ENCODE measurements at places on chromosomes 5 and 9. TPM values are rescaled to one million over a fixed set of nuclear protein-coding genes. Genes with fewer than 3 reads are reported as not detected.

DNA sequence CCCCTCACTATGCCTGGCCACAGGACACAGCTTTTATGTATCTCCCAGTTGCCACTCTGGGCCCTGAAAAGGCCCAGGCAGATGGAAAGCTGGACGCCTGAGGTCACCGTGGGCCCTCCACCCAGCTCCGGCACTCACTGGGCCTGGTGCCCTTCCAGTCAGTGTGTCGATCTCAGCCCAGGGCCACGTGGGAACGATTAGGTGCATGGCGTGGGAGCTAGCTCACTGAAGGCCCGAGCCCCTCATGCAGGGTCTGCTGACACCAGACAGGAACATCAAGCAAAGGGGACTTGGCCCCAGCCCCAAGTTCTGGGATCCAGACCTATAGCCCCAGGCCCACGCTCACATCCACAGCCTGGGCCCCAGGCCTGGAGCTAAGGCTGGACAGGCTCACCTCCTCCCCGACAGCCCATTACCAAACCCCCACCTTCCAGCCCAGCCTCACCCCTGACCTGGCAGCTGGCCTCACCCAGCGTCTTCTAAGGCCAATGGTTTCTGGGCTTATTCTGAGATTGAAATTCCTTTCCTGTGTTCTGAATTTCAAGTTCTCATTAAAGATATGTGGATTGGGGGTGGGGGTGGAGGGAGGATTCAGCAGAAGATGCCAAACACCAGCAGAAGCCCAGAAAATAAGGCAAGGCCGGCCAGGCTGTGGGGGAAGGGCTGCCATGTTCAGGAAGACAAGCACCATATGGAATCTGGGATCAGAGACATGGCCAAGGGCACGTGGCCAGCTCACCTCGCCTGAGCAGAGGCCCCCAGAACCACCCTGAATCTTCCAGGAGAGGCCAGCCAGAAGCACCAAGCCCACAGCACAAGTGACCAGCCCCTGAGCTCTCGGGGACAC lies 74.5 kb downstream of the ADAMTS2 start:
- peak; percentile 33 for DNase-seq
- H3K4me1 ChIP-seq = no peaks in the 10 kb centered on the region
- no peaks in the 10 kb centered on the region for H3K36me3 ChIP-seq
- H3K27me3 ChIP-seq = no peaks in the 10 kb centered on the region

GRCh38 chr9:133189826-133190225 lies 19.2 kb downstream of the OBP2B start:
- no peaks in the 10 kb centered on the region for H3K36me3 ChIP-seq
- no peak overlapping the region for H3K27ac ChIP-seq
- no peak for DNase-seq
- no peaks in the 10 kb centered on the region for H3K4me1 ChIP-seq
- peaks cover 16% of the 10 kb centered on the region for H3K27me3 ChIP-seq

DNA sequence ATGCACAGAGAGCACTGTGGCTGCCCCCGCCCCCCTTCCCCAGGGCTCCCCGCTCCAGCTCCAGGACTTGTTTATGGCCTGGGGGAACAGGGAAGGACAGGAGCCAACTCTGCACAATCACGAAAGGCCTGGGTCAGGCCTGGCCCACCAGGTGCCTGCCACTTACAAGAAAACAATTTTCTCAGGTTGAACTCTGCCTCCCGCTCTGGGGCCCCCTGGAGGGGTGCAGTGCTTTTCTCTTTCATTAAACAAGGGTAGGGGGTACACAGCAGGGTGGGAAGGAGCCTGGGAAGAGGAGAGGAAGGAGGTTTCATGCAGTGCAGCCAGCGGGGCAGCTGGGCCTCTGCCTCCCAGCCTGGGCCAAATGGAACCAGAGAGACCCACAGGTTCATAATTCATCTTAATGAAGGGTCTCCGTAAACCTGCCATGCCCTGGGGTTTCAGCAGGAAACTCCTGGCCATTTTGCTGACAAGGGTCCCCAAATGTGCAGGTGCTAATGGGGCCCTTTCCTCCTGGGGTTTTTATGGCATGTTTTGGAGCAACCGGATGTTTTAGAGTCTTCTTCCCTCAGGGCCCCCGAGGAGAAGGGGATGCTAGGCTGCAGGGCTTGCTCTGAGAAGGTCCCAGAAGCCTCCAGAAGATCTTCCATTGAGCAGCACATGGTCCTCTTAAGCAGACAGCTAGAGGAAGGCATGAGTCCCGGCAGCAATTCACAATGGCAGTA lies 219.8 kb downstream of the SLIT3 start:
- H3K27me3 ChIP-seq = peaks cover 4% of the 10 kb centered on the region
- H3K4me1 ChIP-seq = peaks cover 9% of the 10 kb centered on the region
- H3K27ac ChIP-seq = no peak overlapping the region
- peak; percentile 56 for DNase-seq

DNA sequence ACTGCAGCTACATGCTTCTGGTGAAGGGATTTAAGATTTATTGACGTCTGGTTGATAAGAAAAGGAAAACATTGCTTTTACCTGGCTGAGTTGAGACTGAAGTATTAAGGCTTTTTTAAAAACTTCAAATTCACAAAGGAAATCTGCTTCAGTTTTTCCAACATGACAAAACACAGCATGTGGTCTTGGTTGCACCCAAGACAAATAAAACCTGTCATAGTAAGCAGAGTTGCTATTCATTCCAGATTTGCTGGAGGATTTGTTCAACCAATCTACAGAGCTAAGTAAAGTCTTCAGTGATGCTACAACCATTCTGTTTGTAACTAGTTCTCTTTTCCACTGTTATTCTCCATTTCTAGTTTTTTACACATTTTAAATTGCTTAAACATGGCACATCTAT lies 11.3 kb downstream of the C5orf63 start:
- peak overlapping the region; percentile 31 for H3K4me3 ChIP-seq
- no peaks in the 10 kb centered on the region for H3K36me3 ChIP-seq
- H3K27ac ChIP-seq = no peak overlapping the region
- peaks cover 8% of the 10 kb centered on the region for H3K4me1 ChIP-seq
- H3K27me3 ChIP-seq = peaks cover 7% of the 10 kb centered on the region

DNA sequence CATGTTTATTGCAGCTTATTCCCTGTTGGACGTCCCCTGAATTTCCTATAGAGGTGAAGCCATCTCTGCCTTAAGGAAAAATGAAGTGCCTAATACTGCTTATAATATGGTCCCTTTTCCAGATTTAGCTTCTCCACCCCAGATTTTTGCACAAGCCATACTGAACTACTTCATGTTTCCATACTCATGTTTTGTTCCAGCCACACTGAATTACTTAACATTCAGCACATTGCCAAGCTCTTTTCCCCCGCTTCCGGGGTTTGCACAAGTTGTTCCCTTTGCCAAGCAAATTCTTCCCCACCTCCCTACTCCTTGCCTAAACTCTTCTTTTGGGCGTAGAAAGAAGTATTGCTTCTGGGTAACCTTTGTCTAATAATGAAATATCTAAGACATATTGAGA lies 1.7 kb upstream of the CNTRL start:
- no peak overlapping the region for H3K27ac ChIP-seq
- H3K4me3 ChIP-seq = no peak overlapping the region
- DNase-seq = no peak
- H3K4me1 ChIP-seq = no peaks in the 10 kb centered on the region
- peaks cover 14% of the 10 kb centered on the region for H3K27me3 ChIP-seq

PRR16 gene
- total RNA-seq = not detected

NEUROG1 gene
- not detected for total RNA-seq

GRCh38 chr9:78316166-78316892 lies 19.4 kb downstream of the PSAT1 start:
- H3K27ac ChIP-seq = no peak overlapping the region
- H3K4me3 ChIP-seq = no peak overlapping the region
- no peaks in the 10 kb centered on the region for H3K4me1 ChIP-seq
- no peaks in the 10 kb centered on the region for H3K27me3 ChIP-seq
- peak; percentile 37 for DNase-seq

Data from endodermal cell (in vitro differentiated cells).